Stimulated activated CD8-positive, alpha-beta memory T cell treated with anti-CD3 and anti-CD28 coated beads, Interleukin-15, amount 100 ng/mL, for 24 hours (primary cell): ENCODE measurements at places on chromosomes 2 and 18.

DNA sequence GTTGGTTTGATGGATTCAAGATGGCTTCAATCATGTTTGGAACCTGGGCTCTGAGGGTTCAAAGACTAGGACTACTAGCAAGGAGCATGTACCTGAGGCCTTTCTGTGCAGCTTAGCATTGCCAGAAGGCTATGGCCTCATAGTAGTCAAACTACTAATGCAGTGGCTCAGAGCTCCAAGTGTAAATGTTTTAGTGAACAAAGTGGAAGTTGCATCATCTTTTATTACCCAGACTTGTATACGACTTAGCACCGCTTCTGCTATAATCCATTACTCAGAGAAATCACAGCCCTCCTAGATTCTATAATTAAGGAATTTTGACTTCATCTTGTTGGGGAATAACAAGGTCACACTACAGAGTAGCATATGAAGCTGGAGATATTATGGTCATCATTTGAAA lies 210.5 kb downstream of the ERBB4 start:
- no peak for DNase-seq

DNA sequence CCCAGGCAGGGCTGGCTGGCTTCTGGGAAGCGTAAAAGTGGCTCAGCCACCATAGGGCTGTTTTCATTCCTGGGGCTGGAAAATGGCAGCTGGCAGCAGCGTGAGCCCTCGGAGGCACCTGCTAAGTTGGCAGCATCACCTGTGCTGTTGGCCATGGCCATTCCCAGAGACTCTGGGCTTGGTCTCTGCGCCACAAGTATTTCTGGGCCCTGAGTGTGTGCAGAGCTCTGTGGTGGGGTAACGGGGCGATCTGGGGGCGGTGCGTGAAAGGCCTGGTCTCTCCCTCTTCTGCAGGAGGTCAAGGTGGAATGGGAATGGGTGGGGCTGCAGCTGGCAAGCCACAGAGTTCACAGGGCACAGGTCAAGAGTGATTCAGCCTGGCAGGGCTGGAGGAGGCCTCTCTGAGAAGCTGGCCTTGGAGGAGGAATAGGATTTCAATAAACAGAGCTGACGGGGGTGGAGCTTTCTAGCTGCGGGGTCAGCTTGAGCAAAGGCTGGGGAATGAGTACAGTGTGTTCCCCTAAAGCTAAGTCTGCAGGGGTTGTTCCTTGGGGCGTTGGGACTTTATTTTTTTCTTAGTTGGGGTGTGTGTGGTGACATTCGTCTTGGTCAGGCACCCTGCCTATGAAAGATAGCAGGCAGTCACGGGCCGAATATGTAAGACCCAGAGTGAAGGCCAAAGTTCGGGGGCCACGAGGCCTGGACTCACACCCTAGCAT lies 10.3 kb upstream of the NTSR2 start:
- no peak for DNase-seq

GRCh38 chr2:37920570-37920969 lies 4.5 kb upstream of the RMDN2 start:
- DNase-seq: no peak

DNA sequence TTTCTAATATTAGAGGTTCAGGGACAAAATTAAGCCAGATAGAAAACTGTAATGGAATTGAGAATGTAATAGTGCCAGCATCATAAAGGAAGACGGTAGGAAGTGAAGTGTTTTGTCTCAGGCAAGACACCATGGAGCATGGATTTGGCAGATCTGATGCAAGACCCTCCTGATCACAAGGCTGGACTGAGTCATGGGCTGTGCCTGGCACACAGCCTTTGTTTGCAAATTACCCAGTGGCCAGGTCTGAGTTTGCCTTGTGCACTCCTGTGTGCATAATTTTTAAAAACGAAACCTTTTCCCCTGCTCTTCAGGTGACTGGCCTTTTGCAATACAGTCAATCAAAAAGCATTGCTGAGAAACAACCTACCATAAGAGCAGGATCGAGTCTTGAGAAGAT lies 2.0 kb upstream of the UPP2 start:
- no peak for DNase-seq
